ENCODE measurements at places on chromosomes 4 and X.

GRCh38 chrX:1031521-1032430, 180.7 kb downstream of the CRLF2 start:
- DNase-seq = no peak

GRCh38 chr4:173821876-173822275, 291.8 kb upstream of the HAND2 start:
- no peak for DNase-seq

- DNase-seq = no peak
Observed at GRCh38 chr4:70133473-70133872, 20.6 kb upstream of the PRR27 start.

- no peak for DNase-seq
Observed at GRCh38 chr4:186770481-186771175, 47.0 kb upstream of the FAT1 start.

GRCh38 chrX:68599256-68600152, 48.0 kb upstream of the STARD8 start:
- no peak for DNase-seq

DNA sequence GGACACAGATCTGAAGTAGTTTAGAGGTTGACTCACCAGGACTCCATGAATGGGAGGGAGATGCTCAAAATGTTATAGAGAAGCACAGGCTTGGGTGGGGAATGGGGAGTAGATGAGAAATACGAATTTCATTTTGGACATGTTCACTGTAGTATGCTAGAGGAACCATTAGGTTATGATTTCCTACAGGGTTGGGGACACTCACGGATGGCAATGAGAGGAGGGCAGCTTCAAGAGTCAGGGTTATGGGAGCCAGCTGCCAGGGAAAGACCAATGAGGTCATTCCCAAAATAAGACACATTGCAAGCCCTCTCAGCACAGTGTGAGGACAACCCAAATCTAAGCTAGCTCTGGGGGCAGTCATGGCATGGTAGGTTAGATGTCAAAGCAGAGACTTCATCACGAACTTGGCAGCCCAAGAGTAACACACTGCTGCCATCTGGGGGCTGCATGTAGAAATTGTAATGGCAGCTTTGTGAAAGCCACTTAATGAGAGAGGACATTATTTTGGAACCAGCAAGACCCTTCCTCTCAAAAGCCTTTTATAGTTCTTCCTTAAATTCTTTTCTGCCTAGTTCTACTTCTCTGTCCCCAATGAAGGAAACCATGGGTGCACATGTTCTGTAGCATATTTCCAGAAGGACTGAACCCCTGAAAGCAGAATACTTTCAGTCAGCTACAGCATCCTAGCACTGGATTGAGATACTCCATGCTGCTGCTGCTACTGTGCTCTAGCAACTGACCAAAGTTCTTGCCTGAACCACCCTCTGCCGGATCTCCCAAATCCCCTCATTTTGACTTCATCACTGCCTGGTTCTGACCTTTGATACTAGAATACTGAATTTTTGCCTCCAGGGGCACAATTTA, 16.2 kb upstream of the ZCCHC12 start:
- no peak for DNase-seq

DNA sequence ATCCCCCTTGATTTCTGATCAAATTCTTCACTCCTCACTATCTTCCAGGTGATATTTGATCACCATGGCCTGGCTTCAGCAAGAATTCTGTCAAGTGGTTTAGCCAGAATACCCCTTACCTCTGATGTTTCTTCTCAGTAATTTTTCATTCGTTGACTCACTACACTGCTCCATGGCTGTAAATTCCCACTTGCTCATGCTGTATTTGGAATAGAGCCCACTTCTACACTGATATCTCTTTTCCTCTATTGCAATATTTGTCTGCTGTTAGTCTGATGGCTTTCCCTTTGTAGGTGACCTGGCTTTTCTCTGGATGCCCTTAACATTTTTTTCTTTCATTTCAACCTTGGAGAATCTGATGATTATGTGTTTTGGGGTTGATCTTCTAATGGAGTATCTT, 73.9 kb upstream of the DIPK2B start:
- DNase-seq = no peak

GRCh38 chrX:118116713-118117550, at the start of gene KLHL13:
Gene KLHL13 (minus strand): TSS chrX:118116810. CDS start chrX:118028473, 88,337 bp downstream.
- no peak for DNase-seq

- DNase-seq = no peak
Observed at GRCh38 chr4:76677571-76678326, 220.2 kb downstream of the SOWAHB start.

- DNase-seq = no peak
Observed at GRCh38 chrX:41025926-41026701, 59.1 kb upstream of the USP9X start.

- no peak for DNase-seq
Observed at GRCh38 chrX:21639775-21640174, 18.4 kb downstream of the KLHL34 start.

GRCh38 chr4:120454788-120455187, 388.1 kb upstream of the MAD2L1 start:
- no peak for DNase-seq

DNA sequence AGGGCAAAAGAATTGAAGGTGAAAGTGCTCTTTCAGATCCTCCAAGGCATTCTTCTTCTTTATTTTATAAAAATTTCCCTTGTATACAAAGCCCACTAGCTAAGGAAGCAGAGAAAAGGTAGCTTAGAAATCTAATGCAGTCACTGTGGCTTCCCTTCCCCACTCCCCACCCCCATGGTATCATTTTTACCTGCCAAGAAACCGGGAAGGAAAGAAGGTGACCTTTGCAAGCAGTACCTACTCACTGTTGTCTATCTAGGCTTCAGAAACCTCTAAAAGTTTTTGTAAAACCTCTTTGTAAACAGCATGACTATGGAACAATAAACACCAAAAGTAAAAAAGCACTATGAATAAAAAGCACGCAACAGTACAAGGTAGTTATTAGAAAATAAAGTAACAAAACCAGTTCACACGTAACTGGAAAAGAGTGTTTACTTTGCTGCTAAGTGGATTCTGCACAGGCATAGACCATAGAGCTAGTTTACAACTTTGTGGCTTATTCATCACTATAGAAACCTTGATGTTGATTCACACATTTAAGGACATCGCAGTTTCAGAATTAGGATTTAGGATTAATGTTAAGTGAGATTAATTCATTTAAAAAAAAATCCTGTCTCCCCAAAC, 109.6 kb upstream of the FTHL17 start:
- no peak for DNase-seq

DNA sequence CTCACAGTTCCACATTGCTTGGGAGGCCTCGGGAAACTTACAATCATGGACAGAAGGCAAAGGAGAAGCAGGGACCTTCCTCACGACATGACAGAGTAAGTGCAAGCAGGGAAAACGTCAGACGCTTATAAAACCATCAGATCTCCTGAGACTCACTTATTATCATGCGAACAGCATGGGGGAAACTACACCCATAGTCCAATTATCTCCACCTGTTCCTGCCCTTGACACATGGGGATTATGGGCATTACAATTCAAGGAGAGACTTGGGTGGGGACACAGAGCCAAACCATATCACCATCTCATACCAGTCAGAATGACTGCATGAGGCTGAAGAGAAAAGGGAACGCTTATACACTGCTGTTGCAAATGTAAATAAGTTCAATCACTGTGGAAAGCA, 1066.9 kb upstream of the PCDH7 start:
- no peak for DNase-seq

GRCh38 chr4:27010334-27010940, 149.8 kb downstream of the STIM2 start:
- DNase-seq = no peak
